Skin of body (tissue), 3 donors: ENCODE measurements at places on chromosomes 3 and 15.
A peak's percentile ranks its signal among the peaks of the same experiment; 100 is the strongest.

GRCh38 chr3:194396859-194397756, 2.0 kb downstream of the GP5 start:
- no peak for DNase-seq

- DNase-seq = no peak
Measured at GRCh38 chr3:194333212-194333980, 17.7 kb downstream of the CPN2 start.

DNA sequence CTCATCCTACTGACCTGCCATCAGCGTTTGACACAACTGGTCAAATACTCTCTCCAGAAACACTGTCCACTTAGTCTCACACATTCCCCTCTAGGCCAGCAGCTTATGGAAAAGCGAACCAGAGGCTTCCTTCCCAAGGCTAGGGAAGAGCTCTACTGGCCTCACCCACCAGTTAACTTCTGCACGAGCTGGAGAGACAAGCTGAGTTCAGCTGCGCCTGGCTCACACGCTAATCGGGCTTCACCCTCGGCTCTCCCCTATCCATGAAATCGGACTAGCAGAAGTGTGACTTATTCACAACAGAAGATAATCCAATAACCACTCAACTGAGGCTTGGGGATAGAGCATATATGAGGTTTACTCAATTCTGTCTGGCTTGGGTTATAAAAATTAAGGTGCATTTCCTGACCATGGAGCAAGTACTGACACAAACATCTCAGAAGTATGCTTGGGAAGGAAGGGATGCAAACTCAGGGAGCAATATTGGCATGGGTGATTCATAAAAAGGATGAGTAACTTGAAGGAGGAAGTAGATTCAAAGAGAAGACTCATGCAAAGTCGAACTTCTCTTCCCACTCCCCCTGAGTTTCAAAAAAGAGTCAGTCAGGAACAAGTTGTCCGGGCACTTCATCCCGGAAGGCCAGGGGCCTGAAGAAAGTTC, 73.1 kb downstream of the XXYLT1 start:
- DNase-seq = no peak

DNA sequence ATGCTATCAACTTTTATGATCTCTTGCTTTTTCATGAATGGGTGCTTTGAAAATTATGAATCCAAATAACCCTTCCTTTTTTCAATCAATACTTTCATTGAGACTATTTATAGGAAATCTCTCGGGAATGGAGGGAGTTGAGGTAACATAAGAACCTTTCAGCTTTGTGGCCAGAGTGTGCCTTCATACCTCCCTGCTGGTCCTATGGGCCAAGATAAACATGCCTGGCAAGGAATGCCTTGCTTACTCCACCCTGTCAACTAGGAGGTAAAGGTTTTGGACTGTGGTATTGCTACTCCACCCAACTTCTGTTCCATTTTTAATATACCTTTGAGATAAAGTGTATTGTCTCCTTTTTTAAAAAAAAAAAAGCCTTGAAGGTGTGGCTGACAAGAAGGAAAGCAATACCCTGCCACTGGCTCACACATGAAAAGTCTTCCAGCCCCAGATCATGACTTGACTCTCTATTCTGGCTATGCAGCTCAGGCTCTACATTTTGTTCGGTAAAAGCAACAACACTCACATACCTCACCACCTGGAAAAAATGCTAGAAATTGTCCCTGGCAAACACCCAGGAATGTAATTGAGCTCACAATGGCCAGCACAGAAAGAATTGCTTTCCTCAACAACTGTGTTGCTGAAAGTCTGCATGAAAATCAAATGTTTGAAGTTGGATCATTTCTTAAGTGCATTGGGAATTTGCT, 35.8 kb downstream of the COL8A1 start:
- DNase-seq = no peak

DNA sequence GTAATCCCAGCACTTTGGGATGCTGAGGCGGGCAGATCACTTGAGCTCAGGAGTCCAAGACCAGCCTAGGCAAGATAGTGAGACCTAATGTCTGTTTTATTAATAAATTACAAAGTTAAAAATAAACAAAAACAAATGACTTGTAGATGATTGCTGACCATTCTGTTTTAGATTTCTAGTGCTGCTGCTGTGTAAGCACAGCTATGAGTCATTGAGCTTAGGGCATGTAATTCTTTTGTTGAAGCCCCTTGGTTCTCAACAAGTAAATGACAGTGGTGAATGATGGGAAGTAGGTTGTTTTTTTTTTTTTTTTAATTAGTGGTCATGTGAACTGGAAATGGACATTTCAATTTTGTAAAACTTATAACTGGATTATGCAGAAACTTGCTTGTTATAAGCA, 63.3 kb downstream of the LEO1 start:
- no peak for DNase-seq

DNA sequence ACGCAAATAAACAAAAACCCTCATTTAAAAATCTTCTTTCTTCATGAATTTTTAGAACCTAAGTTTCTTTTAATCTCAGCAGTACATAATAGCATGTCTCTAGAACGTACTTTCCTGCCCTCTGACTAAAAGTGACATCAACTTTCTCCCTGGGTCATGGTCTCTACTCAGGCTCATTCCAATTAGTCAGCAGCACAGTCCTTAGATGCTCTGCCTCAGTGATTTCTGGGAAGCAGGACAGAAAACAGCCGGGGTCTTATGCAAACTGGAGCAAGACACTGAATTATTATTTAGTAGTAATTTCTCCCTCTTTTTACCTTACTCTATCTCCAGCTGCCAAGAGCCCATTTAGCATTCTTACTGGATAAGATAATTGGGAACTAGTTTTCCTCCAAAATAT, 365.2 kb downstream of the TUSC7 start:
- no peak for DNase-seq

DNA sequence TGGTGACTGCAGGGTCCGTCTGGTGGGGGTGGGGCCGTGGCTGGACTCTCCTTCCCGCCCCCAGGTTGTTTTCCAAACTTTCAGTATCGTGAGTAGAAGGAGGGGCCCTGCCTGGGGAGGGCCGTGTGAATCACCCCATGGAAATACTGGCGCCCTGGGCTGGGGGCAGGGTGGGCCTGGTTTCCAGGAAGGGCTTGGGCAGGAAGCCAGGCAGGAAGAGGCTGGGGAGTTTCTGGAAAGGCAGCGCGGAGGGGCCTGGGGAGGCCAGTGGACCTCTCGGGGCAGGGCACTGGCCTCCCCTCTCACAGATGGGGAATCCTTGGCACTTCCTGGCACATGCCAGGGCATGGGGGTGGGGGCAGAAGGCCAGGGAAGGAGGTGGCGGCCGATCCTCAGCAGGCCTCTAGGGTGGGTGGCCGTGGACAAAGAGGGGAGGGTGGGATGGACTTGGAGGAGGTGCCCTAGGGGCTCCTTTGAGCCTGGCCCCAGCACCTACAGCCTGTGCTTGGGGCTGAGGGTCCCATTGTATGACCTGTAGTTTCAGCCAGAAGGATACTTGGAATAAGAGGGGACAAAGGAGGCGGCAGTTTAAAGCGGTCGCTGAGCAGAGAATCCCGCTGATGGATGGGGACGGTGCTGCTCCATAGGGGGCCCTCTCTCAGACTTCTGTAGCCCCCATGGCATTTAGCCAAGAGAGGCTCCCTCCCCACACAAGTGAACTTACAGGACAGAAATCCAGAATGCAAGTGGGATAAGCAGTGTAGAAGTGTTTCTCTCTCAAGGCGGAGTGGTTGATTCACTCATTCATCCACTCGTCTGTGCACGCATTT, 56.5 kb upstream of the GATA2 start:
- DNase-seq = no peak

DNA sequence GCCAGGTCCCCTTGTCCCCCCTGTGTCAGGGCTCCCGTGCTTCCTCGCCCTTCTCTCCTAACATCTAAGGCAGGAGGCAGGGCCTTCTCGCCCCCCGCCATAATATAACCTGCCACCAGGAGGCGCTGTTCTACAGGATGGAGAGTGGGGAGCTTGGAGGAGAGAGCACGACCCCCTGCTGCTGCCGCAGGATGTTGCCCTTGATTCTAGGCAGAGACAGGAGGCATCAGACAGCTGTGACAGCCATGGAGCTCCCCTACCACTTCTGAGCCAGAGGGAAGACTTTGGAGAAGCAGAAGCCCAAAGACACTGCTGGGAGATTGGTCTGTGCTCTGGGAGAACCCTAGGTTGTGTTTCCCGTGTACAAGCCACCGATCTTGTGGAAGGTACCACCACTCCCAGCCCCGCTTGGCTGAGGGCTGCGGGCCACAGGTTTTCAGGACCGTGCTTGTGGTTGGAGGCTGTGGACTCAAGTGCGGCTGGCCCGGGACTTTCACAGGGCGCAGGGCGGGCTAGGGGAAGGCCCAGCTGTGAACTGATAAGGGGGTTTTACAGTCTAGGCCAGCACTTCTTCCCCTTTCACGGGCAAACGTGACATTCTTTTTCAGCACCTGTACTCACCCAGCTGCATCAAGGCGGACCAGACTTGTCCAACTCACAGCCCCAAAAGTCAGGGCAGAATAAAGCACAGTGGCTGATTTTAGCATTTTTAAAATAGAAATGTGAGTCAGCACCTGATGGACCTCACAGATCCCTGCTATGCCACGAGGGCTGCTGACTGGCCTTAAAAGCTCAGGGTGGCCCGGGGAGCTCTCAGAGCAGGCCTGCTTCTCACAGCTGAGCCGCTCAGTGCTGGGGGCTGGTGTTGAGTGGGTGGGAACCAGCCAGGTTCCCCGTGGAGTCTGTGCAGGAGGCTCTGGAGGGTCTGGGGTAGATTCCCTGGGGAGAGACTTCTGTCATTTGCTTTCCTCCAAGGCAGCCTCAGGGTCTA, 2.6 kb upstream of the TIGIT start:
- no peak for DNase-seq

- no peak for DNase-seq
Measured at GRCh38 chr15:69906256-69907185, 191.2 kb downstream of the TLE3 start.

DNA sequence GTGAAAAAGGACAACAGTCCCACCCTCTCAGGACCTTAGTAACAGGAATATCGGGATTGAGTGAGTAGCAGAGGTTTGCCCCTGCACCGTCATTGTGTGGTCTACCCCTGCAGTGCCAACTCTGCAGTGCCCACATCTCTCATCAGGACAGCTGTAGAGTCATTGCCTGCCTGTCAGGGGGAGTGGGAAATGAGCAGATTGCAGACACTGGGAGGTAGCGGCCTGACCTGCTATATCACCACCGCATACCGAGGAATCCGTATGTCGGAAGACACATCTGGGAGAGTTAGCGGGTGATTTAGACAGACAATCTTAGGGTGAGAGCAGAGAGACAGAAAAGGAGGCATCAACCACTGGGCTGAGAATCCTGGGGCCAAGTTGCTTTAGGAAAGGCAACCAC, 218.1 kb downstream of the EPHB1 start:
- DNase-seq = no peak

- DNase-seq = no peak
Measured at GRCh38 chr3:123423031-123423430, 25.9 kb downstream of the ADCY5 start.

- peak; percentile 15 for DNase-seq
Measured at GRCh38 chr3:189727158-189727557, 96.0 kb downstream of the TP63 start.

- DNase-seq = no peak
Measured at GRCh38 chr3:59212128-59212779, 162.4 kb upstream of the CFAP20DC start.

DNA sequence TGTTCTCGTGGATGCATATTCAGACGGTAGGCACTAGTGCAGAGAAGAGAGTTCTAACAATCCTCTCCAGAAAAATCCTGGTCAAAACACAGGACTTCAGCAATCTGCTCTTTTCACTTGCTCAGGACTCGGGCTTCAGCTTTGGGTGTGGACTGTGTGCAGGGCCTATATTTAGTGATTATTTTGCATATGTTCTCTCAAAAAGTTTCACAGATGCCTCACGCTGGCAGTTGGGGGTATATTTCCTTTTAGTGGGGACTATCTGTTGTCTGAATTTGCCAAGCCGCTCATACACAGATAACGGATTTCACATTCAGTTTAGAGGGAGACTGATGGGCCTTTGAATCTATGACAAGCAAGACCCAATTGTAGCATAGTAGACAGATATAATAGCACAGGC, 54.4 kb upstream of the LRRN1 start:
- DNase-seq = no peak

GRCh38 chr3:38616658-38617057, 32.8 kb downstream of the SCN5A start:
- no peak for DNase-seq

- no peak for DNase-seq
Measured at GRCh38 chr3:139830817-139831216, 104.2 kb upstream of the CLSTN2 start.

GRCh38 chr3:20772869-20773268, 586.9 kb upstream of the SGO1 start:
- no peak for DNase-seq

- no peak for DNase-seq
Measured at GRCh38 chr15:99447497-99448371, 118.0 kb upstream of the MEF2A start.

DNA sequence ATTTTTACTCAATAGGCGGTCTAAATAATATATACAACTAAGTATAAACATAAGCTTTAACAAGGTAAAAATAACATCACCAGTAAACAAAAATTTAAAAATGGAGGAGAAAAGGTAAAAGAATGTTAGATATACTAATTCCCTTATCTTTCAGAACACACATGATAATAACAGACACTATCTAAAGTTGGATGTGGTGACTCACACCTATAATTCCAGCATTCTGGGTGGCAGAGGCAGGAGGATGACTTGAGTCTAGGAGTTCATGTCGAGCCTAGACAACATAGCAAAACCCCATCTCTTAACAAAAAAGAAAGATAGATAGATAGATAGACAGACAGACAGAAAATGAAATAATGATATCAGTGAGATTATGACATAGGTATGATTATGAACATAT, 85.1 kb downstream of the STAG1 start:
- DNase-seq = no peak

- DNase-seq = peak; percentile 27
Measured at GRCh38 chr15:27582726-27583410, 516.2 kb downstream of the OCA2 start.

GRCh38 chr3:76990606-76991005, 49.3 kb upstream of the ROBO2 start:
- DNase-seq = no peak

- DNase-seq = no peak
Measured at GRCh38 chr3:147305533-147306250, 100.7 kb downstream of the ZIC4 start.

GRCh38 chr15:80855206-80855605, 76.0 kb downstream of the CEMIP start:
- no peak for DNase-seq

DNA sequence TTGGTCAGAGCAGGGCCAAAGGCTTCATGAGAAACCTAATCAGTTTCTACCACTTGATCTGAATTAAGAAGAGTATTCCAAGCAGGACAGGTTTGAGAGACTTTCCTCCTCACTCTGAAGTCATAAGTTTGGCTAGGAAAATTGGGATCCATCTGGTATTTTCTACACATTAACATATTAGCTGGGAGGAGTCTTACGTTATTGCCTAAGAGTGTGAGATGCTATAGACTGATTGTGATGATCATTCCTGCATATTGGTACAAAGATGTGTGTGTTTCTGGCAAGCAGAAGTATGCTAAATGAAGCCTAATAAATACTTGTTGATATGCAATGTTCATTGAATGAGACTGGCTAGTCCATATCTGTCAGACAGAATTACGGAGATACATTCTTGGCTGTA, 73.5 kb upstream of the RASGRP1 start:
- DNase-seq = no peak
